SJSA1 (cell line): ENCODE measurements at places on chromosomes 11 and 22.
A peak's percentile ranks its signal among the peaks of the same experiment; 100 is the strongest.

GRCh38 chr11:29389793-29390192, 627.0 kb downstream of the KCNA4 start:
- no peak for DNase-seq

DNA sequence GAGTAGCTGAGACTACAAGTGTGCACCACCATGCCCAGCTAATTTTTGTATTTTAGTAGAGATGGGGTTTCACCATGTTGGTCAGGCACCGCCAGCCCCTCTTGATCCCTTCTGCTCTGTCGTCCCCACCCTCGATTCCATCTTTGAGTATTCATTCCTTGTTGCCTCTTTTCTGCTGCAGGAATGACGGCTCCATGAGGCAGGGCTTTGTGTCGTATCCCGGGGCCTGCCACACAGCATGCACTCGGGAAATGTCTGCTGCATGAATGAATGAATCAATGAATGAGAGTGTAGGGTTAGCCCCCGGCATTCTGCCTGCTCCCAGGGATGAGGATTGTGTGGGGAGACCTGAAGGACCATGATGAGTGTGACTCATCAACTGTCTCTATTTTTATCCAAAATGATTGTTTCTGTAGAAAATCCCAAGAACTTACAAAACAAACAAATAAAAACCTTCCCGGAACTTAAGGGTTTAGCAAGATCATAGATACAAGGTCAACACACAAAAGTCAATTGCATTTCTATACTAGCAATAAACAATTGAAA, 54.6 kb upstream of the SLC22A12 start:
- peak; percentile 88 for DNase-seq

GRCh38 chr11:39725081-39725480, 1734.4 kb downstream of the LRRC4C start:
- no peak for DNase-seq

GRCh38 chr22:37453696-37454095, 26.4 kb upstream of the ELFN2 start:
- no peak for DNase-seq

DNA sequence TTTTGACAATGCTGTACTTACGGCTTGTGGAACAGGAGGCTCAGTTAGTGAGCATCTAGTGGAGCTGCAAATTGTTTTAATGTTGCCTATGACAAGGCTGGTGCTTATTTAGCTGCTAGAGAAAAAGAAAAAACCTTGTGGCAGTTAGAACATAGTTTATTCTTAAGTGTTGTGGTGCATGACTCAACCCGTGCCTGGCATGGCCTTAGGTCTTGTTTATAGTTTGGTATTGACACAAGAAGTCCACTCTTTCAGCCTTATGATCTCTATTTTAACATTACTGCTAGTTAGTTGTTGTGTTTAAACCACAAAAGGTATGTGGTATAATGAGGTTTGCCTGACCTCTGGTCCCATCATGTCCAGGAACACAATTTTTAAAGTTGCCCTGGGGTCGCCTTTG, 744.6 kb downstream of the FAM181B start:
- DNase-seq, result peak; percentile 45

- no peak for DNase-seq
Measured at GRCh38 chr11:71327156-71328085, 75.0 kb upstream of the SHANK2 start.

- no peak for DNase-seq
Measured at GRCh38 chr11:128458321-128458720, 129.0 kb downstream of the ETS1 start.

DNA sequence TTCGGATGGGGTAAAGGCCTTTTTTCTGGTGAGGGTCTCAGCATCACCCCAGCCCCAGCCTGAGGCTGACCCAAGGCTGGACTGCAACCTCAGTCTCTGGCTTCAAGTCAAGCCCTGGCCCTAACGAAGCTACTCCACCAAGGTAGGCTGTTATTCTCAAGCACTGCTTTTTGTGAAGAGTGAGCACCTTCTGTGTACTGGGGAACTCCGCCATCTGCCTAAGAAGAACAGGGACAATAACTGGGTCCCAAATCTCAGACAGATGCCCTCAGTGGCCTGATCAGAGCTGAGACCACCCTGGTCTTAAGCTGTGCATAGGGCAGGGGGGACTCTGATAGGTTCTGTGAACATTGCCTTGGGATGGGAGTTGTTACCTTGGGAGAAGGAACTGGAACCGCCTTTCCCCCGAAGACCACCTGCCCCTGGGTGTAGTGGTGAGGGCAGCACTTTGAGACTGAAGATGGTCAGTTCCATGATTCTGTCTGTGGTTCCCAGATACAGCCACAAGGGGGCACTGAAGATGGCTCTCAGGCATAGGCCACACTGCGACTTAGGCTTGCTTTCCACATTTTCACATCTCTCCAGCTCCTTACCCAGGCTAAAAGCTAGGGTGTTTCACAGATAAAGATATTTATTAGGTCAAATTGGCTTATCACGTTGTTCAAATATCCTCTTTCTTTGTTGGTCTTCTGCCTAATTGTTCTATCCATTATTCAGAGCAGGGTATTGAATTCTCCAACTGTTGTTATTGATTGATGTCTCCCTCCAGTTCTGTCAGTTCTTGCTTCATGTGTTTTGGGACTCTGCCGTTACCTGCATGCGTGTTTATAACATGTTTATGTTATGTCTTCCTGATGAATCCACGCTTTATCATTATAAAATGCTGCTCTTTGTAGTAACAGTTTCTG, 11.8 kb upstream of the UVRAG start:
- DNase-seq, result peak; percentile 44

- DNase-seq, result no peak
Measured at GRCh38 chr22:27750584-27751265, 50.8 kb downstream of the MN1 start.

DNA sequence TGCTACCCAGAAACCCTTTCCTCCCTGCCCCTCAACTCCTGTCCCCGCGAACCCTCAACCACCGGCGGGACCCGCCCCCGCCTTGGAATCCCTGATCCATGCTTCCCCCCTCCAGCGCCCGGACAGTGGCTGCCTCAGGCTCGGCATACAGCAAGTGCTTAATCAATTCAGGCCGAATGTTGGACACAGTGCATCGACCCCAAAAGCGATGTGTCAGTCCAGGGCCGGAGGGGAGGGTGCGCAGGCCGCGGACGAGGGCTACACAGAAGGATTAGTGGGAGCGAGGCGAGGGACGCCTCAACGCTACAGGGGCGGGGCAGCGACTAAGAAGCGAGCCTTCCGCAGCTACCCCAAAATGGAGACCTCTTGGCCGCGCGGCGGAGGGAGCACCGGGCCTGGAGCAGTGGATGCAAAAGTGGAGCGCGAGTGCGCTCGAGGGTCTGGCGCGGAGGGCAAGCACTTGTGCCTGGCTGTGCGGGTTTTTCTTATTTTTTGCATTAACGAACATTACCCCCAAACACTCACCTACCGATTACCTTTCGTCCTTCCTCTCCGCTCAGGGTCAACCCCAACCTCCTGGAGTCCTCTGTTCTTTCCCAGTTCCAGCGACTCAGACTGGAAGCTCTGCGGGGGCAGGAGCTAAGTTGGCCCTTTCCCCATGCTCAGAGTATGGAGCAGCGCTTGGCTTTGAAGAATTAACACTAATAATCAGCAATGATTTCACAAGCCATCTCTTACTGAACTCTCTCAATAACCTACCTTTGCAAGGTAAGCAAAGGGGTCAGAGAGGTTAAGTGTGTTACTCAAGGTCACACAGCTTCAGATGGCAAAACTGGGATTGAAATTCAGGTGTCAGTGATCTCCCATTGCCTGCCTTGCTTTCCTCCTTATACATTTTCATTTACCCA, 30.0 kb upstream of the WNT11 start:
- DNase-seq, result peak; percentile 54

DNA sequence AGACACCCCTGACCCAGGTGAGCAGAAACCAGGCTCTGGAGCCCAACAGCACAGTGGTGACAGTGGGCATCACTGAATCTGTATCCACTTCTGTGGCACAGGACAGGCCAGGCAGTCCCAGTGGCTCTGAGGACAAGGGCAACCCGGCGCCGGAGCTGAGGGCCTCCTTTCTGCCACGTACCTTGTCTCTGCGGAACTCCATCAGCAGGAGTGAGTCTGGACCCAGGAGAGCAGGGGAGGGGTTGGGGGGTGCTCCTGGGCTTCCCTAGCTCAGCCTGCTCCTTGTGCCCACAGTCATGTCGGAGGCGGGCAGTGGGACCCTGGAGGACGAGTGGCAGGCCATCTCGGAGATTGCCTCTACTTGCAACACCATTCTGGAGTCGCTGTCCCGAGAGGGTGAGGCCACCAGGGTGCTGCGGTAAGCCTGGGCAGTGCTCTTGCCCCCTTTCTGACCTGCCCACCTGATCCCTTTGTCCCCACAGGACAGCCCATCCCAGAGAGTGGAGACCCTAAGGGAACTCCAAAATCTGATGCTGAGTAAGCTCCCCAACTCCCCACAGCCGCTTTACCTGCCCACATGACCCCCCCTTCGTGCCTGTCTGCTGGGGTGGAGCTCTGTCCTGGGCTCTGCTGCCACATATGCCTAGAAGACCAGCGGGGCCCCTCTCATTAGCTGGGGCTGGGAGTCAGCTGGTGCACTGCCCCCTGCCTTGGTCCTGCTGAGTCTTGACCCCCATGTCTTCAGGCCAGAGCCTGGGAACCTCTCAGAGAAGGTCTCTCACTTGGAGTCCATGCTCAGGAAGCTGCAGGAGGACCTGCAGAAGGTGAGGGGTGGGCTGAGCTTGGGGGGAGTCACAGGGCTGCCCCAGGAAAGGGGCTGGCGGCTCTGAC, 12.0 kb downstream of the SIPA1 start:
- peak; percentile 55 for DNase-seq
